ENCODE measurements at places on chromosomes 3 and 15.
A peak's percentile ranks its signal among the peaks of the same experiment; 100 is the strongest.

DNA sequence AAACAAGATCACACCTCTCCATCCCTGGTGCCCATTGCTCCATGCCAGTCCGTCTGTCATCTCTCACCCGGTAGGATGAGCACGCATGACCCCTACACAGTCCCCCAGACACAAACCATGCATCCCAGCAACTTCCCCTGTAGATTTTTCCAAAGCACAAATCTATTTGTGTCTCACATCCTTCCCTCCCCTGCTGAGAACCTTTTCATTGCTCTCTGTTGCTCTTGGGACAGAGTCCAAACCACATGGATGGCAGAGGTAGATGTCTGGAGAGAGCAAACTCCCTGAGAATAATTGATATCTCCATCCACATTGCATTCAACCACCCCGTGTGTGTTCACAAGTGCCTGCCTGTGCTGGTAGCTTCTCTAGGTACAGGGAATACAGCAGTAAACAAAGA lies 29.9 kb upstream of the LRTM1 start:
- no peak for DNase-seq

DNA sequence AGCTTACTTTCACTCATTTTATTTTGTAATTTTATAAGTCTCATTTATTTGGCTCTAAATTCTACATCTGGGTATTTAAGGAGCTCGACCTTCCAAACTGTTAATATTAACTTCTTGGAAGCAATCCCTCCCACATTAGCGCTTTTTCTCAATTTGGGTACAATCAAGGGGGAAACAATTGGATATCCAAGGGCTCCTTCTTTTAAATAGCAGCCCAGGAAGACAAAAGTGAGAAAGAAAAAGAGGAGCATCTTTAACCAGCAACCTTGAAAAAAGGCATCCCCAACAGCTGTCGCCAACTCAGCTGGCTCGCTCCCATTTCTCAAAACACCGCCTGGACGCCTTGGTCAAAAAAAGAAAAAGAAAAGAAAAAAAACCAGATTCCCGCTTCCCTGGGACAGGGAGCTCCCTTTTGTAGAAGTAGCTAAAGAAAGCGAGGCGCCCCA lies 873 bp downstream of the C3orf70 start:
- DNase-seq: no peak

DNA sequence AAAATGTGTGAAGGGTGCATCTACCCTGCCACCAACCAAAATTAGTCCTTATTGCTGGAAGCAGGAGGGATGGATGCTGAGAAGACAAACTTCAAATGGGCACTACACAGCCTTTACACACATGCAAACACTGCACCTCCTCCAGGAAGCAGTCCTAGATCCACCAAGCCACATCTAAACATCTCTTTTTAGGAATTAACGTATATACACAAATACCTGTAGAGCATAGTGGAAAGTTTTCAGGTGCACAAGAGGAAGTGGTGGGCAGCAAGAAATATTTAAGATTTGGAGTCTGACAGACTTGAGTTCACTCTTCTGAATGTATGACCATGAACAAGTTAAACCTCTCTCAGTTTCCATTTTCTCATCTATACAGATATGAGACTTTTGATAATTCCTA lies 456.6 kb upstream of the PROK2 start:
- DNase-seq: no peak

DNA sequence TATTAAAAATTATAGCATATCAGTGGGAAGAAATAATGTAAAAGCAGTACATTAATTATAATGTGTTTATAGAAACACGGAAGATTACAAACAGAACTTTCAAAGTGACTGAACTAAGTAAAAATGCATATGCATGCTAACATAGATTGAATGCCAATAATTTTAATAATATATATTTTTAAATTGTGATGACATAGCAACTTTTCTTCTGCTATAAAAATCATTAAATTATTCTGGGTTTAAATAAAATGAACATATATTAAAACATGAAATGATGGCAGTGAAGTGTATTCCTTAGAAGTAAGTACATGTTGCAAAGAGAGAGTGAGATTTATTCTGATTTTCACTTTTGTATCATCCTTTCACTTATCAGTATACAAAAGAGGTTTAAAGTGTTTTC lies 128.9 kb downstream of the CHL1 start:
- no peak for DNase-seq

DNA sequence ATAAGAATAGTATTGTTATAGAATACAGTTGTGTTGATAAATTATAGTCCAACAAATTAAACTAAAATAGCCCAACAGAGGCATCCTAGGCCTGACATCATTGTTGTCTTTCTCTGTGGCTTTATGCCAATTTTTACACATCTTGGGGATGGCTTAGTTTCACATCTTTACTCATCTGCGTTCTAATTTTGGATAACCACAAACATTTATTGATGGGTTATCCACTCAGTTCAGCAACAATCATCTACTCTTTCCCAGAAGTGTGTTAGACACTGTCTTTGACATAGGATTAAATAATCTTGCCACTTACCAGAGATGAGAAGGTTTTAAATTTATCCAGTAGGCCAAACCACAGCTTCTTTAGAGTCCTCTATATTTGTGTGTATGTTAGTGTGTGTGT lies 120.8 kb upstream of the PHLDB2 start:
- no peak for DNase-seq

DNA sequence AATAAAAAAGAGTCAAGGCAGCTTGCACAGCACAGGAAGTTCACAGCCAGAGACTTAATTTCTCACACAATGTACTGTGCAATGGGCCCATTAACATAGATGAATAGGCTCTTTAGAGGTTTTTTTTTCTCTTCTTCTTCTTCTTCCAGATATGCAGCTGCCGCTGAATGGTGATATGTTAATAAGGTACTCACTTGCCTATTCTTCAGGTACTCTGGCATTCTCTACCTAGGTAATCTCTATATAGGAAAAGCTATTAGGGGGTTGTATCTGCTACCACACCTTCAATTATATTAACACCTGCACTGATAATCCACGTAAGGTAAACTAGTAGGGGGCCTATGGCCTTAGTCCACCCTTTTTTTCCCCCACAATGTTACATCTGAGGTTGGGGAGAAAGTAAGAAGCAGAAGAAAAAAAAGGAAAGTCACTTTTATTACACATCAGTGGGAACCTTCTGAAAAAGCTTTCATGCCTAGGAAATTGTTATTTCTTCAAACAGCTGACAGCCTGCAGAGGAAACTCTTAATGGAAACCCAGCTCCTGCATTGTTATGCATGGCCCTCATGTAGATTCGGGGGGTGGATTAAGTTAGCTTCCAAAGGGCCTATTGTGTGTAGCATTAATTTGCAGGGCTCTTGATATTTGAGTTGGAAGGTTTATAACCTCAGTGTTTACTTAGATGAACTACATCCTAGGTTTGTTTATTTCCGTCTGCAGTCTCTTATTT lies 525.5 kb downstream of the ZIC1 start:
- no peak for DNase-seq

DNA sequence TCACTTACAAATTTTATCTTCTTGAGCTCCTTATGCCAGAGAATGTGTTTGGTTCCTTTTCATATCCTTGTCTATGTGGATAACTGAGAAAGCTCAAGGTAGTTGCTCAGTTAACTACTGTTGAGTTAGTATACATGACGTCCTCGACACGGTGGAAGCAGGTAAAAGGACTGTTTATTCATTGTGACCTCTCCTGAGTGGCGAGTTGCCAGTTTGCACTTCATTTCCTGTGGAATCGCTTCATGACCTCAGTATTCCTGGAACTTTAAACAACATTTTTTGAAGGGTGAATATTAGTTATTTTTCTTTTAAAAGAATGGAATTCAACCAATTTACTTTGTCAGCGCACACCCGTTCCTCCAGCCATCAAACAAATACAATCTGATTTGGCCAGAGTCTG lies 1.2 kb upstream of the TPRG1 start:
- peak; percentile 11 for DNase-seq

- DNase-seq: no peak
These were observed 968.4 kb downstream of the FHIT start for GRCh38 chr3:60282866-60283265.

DNA sequence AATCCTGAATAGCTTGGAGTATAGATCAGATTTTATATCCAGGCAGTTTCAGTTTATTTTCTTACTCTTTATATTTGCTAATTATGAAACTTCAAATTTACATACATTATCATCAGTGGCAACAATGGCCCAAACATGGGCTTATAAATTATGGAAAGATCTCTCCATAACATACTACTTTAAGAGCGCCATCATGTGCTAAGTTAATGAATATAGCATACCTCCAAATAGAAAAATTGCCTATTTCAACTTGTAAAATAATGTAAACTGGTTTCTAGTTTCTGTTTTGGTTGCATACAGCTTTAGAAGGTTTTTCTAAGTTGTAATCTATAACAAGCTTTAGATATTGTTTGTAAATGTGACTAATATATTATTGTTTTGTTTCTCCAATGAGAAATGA lies 531.3 kb upstream of the UBE2E2 start:
- DNase-seq: no peak

GRCh38 chr3:23183731-23184130 lies 19.4 kb upstream of the UBE2E2 start:
- peak; percentile 59 for DNase-seq

GRCh38 chr3:71701251-71701762 lies 23.9 kb downstream of the EIF4E3 start:
- DNase-seq: no peak

- DNase-seq: no peak
These were observed 108.5 kb upstream of the EPHA6 start for GRCh38 chr3:96705895-96706294.

GRCh38 chr3:50347187-50347813 lies 1.8 kb upstream of the ZMYND10 start:
- peak; percentile 64 for DNase-seq

DNA sequence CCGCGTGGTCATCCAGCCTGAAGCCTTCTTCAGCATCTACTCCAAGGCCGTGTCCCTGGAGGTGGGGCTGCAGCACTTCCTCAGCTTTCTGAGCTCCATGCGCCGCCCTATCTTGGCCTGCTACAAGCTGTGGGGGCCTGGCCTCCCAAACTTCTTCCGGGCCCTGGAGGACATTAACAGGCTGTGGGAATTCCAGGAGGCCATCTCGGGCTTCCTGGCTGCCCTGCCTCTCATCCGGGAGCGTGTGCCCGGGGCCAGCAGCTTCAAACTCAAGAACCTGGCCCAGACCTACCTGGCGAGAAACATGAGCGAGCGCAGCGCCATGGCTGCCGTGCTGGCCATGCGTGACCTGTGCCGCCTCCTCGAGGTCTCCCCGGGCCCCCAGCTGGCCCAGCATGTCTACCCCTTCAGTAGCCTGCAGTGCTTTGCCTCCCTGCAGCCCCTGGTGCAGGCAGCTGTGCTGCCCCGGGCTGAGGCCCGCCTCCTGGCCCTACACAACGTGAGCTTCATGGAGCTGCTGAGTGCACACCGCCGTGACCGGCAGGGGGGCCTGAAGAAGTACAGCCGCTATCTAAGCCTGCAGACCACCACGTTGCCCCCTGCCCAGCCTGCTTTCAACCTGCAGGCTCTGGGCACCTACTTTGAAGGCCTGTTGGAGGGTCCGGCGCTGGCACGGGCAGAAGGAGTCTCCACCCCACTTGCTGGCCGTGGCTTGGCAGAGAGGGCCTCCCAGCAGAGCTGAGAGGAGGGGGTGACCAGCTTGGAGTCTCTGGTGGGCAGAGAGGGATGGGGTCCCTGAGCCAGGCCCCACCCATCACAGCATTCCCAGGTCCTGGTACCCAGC lies 37.9 kb downstream of the GOLGA6A start:
- no peak for DNase-seq

DNA sequence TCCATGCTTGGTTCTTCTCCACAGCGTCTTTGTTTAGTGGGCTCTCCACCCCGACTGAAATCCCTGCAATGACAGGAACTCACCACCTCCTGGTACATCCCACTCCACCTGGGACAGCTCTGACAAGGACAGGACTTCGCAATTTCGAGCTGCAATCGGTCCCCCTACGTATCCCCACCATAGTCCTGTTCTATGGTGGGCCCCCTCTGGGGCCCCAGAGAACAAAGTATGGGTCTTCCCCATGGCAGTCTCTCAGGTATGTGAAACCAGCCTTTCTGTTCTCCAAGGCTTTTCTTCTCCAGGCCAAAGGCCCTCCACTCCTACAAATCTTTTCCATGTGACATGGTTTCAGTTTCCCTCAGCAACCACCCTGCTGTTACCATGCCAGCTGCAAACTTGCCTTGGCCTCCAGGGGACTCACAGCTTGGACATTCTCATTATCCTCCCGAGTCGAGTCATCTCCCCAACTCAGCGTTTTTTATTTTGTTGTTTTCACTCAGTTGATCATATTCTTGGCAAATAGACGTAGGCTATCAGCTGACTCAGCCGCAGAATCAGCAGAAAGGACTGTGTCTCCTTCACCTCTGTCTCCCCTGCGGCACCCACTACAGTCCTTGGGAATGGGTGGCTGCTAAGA lies 233.3 kb downstream of the OPA1 start:
- peak; percentile 84 for DNase-seq

GRCh38 chr3:112371569-112371968 lies 38.6 kb downstream of the CD200 start:
- DNase-seq: no peak

DNA sequence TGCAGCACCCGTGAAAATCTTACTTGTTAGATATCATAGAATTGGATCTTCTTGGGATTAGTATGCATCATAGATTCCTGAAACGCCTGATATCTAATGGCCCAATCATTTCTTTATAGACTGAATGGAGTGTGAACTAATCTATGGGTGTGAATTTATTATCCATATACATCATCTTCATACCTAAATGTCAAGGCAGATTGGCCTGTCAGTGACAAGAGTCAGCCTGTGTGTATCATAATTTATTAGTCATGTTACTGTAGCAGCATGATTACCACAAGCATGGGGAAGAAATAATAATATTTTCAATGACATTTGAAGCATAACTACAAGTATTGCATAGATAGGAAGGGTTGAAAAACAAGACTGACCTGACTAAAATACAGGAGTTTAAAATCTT lies 235.8 kb downstream of the RAP2B start:
- peak; percentile 76 for DNase-seq

GRCh38 chr3:147418808-147419701 lies 9.9 kb downstream of the ZIC1 start:
- no peak for DNase-seq

DNA sequence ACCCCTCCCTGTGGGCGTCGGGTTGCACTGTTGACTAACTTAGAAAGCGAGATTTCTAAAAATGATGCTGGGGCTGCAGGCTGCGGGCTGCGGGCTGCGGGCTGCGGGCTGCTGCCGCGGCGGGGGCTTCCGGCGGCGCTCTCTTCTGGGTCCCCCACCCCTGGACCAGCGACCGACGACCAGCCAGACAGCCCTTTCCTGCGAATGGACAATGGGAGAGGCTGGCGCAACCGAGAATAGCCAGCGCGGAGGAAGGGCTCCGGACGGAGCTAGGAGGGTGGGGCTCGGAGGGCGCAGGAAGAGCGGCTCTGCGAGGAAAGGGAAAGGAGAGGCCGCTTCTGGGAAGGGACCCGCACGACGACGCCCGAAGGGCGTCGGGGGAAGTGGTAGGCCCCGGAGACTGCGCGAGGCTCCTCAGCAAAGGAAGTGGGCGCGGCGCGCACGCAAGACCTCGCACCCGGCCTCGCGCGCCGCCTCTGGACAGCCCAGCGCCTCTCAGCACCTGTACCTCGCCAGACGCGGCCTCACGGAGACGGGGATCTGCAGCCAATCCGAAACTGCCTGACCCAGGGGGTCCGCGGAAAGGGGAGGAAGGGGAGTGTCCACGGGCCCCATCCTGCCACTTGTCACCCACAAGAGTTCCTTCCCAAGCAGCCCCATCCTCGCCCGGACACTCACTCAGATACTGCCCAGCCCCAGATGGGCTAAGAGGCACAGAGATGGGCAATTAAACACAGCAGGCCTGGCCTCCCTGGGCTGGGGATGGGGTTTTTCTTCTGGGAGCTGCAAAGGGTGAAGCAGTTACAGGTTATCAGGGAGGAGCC lies 70.7 kb downstream of the SLC12A8 start:
- no peak for DNase-seq

All from bronchial epithelial cell (primary cell).